ENCODE measurements at places on chromosomes 11 and 22.

DNA sequence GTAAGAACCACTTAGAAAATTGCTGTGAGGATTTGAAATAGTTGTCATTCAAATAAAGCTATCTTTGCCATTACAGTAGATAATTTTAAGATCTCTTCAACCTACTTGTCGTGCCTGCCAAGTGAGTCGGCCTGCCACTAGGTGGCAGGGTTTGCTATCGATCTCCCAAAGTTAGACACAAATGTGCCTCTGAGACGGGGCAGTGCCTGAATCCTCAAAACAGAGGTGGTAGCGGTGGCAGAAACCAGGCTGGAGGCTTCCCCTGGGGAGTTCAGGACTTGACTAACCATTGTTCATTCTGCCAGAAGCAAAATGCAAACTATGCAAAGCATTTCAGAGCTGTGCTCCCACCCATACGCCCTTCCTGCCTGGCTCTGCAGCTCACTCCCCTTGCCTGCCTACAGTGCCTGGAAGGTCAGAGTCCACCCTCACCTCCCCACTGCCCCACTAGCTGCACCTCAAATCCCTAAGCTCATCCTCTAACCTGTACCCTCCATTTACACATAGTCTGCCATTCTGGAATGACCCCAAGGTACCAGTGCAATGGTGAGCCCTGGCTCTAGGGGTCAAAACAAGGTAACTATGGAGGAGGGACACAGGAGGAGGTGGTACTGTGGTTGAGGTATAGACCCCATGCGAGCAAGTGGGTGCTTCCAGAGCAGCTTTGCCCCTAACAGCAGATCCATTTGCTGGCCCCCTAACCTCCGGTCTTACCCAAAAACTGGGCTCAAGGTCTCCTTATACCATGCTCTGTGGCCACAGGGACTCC, 82.1 kb downstream of the C11orf58 start:
- peak; percentile 42 for DNase-seq

DNA sequence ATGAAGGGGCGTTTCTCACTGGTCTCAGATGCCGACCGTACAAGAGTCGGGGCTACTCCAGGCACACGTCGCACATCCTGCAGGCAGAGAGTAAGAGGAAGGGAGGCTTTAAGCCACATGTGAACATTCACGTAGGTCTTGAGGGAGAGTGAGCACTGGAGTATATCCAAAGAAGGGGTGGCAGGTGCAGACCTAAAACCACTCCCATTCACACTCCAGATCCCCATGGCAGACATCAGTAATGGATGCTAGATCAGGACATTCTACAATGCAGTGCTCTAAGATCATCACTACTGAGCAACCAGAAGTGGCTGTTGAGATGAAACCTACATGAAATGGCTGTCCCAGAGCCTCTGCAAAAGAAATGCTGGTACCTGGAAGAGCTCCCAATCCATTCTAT, 39.0 kb downstream of the WT1 start:
- DNase-seq: no peak

GRCh38 chr22:36365020-36365411, 22.8 kb downstream of the MYH9 start:
- DNase-seq: no peak

- DNase-seq: no peak
Measured at GRCh38 chr11:83221694-83222093, 28.2 kb downstream of the ANKRD42 start.

DNA sequence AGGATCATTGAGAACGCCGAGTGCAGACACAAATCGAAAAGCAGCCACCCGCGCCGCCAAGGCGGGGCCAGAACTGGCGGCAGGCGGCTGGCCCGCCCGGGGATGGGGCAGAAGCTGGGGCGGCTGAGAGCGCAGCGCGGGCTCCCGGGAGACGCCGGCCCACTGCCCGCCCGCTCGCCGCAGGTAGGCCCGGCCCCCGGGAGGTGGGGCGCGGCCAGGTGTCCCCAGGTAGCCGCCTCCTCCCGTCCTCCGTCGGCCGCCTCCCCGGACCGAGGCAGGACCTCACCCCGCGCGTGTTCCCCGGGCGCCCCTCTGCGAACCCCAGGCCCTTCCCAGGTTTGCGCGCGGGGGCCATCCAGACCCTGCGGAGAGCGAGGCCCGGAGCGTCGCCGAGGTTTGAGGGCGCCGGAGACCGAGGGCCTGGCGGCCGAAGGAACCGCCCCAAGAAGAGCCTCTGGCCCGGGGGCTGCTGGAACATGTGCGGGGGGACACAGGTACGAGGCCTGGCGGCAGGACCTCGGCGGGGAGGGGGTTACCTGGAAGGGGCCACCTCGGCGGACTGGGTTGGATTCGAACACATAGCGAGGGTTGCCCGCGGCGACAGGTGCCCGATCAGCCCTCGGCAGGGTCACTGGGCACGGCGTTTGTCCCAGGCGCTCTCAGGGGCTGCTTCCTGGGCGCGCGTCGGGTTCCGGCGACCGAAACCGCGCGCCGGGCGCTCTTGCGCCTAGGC, at the start of gene PRRG4:
Gene PRRG4, plus strand, starts transcription at position 248 of the 733 bp plus-strand sequence. CDS start 603 bp downstream, outside the sequence.
- DNase-seq: peak; percentile 39

DNA sequence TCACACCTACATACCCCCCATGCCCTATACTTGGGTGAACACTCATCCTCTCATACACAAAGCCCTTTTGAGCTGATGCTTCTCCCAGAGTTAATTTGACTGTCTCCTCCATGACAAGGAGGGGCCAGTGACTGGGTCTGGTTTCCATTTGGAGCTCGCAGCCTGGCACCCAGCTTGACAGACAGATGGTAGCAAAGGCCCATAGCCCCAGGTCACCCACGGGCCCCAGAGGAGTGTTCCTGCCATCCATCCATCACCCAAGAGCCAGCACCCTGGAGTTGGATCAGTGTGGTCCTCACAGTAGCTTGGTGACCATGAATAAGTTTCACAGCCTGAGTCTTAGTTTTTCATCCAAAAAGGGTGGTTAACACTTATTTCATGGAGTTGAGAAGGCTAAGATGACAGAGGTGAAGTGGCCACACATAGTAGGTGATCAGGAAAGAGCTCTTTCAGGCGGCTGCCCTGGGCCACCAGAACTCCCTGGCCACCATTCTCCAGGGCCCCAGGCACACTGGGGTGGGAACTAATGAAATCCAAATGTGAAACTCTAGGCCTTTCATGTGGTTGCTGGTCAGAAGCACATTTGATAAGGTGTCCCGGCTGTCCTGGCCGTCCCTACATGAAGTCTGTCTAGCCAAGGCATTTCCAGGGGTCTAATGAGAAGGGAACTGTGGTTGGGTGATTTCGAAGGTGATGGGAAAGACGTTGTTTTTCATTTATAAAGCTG, 42.4 kb downstream of the LIF start:
- DNase-seq: no peak

- DNase-seq: no peak
Measured at GRCh38 chr11:6474413-6474792, 662 bp upstream of the TRIM3 start.

DNA sequence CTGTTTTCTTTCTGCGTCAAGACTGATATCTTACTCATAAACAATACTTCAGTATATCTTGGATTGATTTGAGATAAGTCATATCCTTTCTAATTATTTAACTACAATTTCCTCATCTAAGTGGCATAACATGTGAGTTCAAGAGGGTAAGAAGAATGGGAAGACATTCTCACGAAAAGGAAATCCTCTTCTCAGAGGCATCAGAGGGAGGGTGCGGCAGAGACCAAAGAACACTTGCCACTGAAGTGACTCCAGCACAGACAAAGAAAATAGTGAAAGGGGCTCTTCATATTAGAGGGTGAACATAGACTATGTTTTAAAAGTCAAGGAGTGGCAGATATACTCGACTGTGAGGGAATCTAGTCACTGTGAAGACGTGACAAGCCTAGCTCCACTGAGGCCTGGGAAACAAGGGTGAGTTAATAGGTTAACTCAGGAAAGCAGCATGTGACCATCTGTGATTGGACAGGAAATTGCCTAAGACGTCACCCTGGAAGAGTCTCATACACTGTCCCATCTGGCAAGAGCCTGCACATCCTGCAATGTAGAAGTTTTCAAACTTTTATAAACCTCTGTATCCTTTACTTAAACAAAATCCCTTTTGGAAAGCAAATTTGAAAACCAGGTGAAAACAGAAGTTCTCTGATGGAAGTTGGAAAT, 1.9 kb upstream of the MMP1 start:
- DNase-seq: no peak

GRCh38 chr11:69962152-69962551, 116.0 kb upstream of the ANO1 start:
- DNase-seq: no peak

- no peak for DNase-seq
Measured at GRCh38 chr11:46521961-46522681, 71.7 kb downstream of the AMBRA1 start.

GRCh38 chr11:22832315-22833015, 2.9 kb upstream of the SVIP start:
- no peak for DNase-seq

DNA sequence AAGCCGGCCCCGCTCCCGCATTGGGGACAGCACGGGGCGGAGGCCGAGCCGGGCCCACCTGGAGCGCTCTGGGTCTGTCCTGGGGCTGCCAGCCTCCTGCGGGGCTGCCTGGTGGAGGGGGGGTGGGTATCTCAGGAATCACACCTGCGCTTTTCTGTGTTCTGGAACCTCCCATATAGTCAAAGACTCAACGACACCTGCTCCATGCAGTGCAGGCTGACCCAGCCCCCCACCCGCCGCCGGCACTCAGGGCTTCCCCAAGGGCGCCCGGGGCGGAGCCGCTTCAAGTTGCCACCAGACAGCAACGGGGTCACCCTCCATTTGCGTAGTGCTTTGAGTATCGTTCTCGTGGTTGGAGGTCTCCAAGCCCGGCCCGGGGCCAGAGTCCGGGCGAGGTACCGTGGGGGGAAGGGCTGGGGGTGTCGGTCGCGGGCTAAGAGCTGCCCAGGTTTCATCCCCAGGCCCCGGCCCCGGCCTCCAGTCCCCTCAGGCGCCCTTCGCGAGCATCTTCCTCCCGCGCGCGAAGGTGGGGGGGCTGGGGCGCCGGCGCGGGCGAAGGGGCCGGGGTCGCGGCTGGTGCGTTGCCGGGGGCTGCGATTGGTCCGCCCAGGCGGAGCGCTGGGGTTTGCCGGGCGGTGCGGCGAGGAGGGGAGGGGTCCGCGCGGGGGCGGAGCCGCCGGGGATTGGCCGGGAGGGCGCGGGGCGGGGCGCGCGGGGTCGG, 6.6 kb downstream of the TSPAN4 start:
- no peak for DNase-seq

- no peak for DNase-seq
Measured at GRCh38 chr11:113329725-113330124, 15.3 kb downstream of the TTC12 start.

GRCh38 chr11:1487091-1487850, 692 bp upstream of the MOB2 start:
- DNase-seq: no peak

DNA sequence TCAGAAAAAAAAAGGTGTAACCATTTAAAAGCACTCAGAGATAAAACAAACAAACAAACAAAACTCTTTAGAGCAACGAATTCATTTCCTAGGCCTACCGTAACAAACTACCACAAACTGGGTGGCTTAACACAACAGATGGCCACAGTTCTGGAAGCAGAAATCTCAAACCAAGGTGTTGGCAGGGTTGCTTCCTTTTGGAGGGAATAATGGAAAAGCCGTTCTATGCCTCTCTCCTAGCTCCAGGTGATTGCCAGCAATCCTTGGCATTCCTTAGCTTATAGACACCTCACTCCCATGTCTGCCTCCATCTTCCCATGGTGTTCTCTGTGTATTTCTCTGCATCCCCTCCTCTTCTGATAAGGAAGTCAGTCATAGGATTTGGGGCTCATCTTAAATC, 200.4 kb downstream of the RAB38 start:
- no peak for DNase-seq
